ENCODE measurements at places on chromosomes 2 and 18. TPM values are rescaled to one million over a fixed set of nuclear protein-coding genes. Genes with fewer than 3 reads are reported as not detected.

DNA sequence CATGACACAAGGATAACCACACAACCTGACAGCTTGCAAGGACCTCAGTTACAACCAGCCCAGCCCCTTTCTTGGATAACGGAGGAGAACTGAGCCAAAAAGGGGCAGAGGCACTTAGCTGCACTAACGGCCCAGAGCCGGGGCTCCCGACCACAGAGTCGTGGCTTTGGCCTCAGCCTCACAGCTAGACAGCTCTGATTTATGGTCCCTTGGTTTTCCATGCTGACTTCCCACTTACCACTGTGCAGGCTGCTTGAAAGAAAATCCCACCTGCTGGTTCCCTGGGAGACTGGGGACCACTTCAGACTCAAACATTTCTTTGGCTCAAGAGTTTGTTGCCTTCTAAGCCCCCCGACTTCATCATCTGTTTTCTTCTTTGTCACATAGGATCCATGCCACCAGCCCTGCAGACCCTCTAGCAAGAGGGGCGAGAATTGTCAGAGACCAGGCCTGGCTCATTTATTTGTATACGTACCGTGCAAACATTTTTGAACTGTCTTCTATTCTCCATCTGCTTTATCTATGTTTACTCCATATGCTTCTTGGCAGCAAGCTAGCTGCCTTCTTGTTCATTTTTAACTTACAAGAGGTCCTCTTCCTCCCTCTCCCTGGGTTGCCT, 352.6 kb upstream of the MYT1L start:
- DNase-seq, result no peak
- no peak overlapping the region for H3K27ac ChIP-seq
- no peaks in the 10 kb centered on the region for H3K27me3 ChIP-seq
- H3K4me1 ChIP-seq, result no peaks in the 10 kb centered on the region
- no peak overlapping the region for H3K4me3 ChIP-seq

- no peak overlapping the region for H3K4me3 ChIP-seq
- DNase-seq, result no peak
- no peaks in the 10 kb centered on the region for H3K36me3 ChIP-seq
- H3K27ac ChIP-seq, result no peak overlapping the region
- H3K27me3 ChIP-seq, result no peaks in the 10 kb centered on the region
- no peaks in the 10 kb centered on the region for H3K4me1 ChIP-seq
Measured at GRCh38 chr2:123015186-123015585, 1009.9 kb upstream of the CNTNAP5 start.

Gene SCN2A
- total RNA-seq, result 1.0 TPM

Gene SLC19A3
- total RNA-seq, result 1.0 TPM

DNA sequence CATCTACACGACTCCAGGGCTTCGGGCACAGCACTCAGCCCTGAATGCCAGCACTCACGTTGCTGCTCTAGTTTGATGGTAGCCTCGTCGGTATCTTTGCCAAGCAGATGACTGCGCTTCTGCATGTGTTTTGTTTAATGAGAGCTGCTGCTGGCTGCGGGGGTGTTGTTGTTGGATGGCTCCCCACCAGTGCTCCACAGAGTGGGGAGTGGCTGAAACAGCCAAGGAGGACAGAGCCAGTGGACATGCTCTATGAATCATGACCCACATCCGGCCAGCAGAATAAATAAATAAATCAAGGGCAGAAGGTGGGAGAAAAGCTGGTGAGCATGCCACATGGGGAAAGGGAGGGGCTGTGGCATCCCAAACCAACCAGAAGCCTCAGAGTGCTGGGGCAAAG, 131.2 kb upstream of the SOX11 start:
- H3K27ac ChIP-seq, result no peak overlapping the region
- H3K27me3 ChIP-seq, result no peaks in the 10 kb centered on the region
- no peaks in the 10 kb centered on the region for H3K36me3 ChIP-seq

Data from right atrium auricular region (tissue), 2 donors.